ENCODE measurements at places on chromosomes 2 and 18. TPM values are rescaled to one million over a fixed set of nuclear protein-coding genes. Genes with fewer than 3 reads are reported as not detected.
A peak's percentile ranks its signal among the peaks of the same experiment; 100 is the strongest.

GRCh38 chr2:85369500-85369899, 14.9 kb downstream of the ELMOD3 start:
- no peaks in the 10 kb centered on the region for H3K36me3 ChIP-seq
- H3K4me3 ChIP-seq = no peak overlapping the region
- peak overlapping the region; percentile 77 for H3K27ac ChIP-seq
- H3K27me3 ChIP-seq = no peaks in the 10 kb centered on the region
- no peak for DNase-seq
- no peaks in the 10 kb centered on the region for H3K4me1 ChIP-seq

GRCh38 chr18:30094556-30094955, 948.0 kb downstream of the DSC3 start:
- no peak overlapping the region for H3K4me3 ChIP-seq
- no peak for DNase-seq
- no peaks in the 10 kb centered on the region for H3K27me3 ChIP-seq
- H3K4me1 ChIP-seq = no peaks in the 10 kb centered on the region
- no peak overlapping the region for H3K27ac ChIP-seq
- no peaks in the 10 kb centered on the region for H3K36me3 ChIP-seq

GRCh38 chr2:6054161-6054671, 362.0 kb downstream of the SOX11 start:
- H3K27me3 ChIP-seq = no peaks in the 10 kb centered on the region
- H3K4me3 ChIP-seq = no peak overlapping the region
- no peak overlapping the region for H3K27ac ChIP-seq
- H3K36me3 ChIP-seq = no peaks in the 10 kb centered on the region
- no peak for DNase-seq
- H3K4me1 ChIP-seq = no peaks in the 10 kb centered on the region

DNA sequence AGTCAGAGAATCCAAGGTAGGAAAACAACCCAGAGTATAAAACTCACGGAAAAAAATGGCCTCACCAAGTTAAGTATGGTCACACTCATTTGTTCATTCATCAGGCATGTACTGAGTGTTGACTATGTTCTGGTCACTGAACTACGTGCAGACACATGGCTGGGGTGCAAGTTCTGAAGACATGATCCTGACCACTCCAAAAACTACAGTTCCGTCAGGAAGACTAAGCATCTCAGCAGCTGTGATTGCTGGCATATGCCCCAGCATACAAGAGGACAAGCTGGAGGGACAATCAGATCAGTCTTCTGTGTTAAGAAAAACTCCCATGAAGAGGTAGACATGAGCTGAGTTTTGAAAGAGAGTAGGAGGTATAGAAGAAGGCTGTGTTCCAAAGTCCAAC, 72.8 kb downstream of the TCF4 start:
- H3K4me1 ChIP-seq = no peaks in the 10 kb centered on the region
- H3K4me3 ChIP-seq = no peak overlapping the region
- no peak for DNase-seq

GRCh38 chr2:222722327-222722946, 51.0 kb downstream of the MOGAT1 start:
- H3K4me3 ChIP-seq = no peak overlapping the region
- no peaks in the 10 kb centered on the region for H3K4me1 ChIP-seq

DNA sequence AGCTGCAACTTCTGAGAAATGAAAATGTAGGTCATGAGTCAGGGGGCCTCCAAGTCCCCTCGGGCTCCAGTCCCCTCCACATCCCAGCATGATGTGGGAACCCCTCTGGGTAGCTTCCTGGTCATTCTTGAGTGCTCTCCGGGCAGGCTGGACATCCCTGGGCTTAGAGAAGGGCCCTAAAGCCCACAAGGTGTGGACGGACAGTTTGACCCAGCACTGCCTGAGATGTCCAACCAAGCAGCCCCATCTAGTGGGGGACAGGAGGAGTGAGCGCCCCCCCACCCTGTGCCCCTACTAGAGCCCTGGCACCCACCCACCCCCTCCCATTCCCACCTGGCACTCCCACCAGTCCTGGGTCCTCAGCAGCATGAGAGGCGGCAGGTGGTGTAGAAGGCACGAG, 46.0 kb downstream of the CYP27C1 start:
- DNase-seq = no peak

GRCh38 chr2:156017341-156017885, 315.1 kb downstream of the NR4A2 start:
- H3K36me3 ChIP-seq = no peaks in the 10 kb centered on the region
- H3K4me1 ChIP-seq = no peaks in the 10 kb centered on the region
- H3K27me3 ChIP-seq = no peaks in the 10 kb centered on the region
- DNase-seq = no peak
- no peak overlapping the region for H3K4me3 ChIP-seq

- no peak overlapping the region for H3K27ac ChIP-seq
- no peaks in the 10 kb centered on the region for H3K27me3 ChIP-seq
- no peak overlapping the region for H3K4me3 ChIP-seq
Measured at GRCh38 chr2:198106621-198107385, 302.4 kb downstream of the PLCL1 start.

GRCh38 chr2:66217039-66217585, 217.8 kb upstream of the MEIS1 start:
- H3K4me3 ChIP-seq = no peak overlapping the region
- DNase-seq = no peak
- peaks cover 4% of the 10 kb centered on the region for H3K27me3 ChIP-seq

DNA sequence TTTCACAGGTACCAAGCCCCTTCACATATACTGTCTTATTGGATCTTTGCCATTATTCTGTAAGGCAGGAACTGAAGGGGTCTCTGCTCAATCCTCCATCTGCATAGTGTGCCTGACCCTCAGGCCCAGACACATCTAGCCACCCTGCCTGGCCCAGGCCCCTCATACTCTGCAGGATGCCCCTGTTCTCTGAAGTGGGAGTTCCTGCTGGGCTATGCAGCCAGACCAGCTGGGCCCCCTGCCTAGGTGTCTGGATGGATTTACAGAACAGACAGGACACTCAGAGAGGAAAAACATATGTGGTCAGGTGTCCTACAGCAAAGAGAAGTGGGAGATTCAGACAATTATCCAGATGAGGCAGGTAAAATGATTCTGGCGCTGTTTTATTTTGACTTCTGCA, 42.0 kb downstream of the SLC4A5 start:
- no peak overlapping the region for H3K4me3 ChIP-seq
- H3K27ac ChIP-seq = no peak overlapping the region
- no peaks in the 10 kb centered on the region for H3K27me3 ChIP-seq
- H3K4me1 ChIP-seq = no peaks in the 10 kb centered on the region
- no peak for DNase-seq

DNA sequence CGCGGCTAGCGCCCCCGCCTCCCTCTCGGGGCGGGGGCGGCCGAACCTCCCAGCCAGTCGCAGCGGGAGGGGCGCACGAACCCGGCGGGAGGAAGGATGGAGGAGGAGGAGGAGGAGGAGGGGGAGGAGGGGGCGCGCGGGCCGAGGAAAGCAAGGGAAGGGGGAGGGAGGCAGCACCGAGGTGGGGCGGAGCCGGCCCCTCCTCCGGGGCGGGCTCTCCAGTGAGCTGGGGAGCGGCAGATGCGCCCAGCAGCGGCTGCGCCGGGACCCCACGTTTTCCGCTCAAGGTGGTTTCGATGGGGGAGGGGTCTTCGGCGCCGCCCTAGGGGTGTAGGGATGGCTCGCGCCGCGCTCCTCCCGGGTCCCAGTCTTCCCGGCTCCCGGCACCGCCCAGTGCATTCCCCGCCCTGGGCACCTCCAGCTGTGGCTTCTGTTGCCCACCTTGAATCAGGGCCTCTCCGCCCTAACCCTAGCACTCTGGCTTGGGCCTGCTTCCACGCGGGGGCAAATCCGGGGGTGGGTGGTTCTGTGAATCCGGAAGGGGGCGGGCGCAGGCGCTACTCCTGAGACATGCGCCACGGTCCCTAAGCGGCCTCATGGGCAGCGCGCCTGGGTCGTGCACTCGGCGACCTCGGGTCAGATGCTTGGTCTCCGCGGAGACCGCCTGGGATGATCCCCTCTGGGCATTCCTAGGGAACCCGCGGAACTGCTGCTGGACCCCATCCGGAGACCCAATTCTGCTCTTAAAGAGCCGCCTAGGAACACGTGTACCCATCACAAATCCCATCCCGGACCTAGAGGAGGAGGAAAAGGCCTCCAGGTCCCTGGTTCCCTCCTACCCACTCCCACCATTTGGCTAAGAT, at the start of gene FBXO41:
TSS of gene FBXO41 (minus strand) at position 183 of the 863 bp plus-strand sequence. CDS start 14,848 bp downstream, outside the sequence.
- H3K27ac ChIP-seq = no peak within 1 kb of the TSS
- no peaks in the 10 kb centered on the region for H3K4me1 ChIP-seq
- H3K27me3 ChIP-seq = no peaks in the 10 kb centered on the region
- H3K36me3 ChIP-seq = no peaks in the 10 kb centered on the region
- DNase-seq = no peak
- H3K4me3 ChIP-seq = peak within 1 kb of the TSS; percentile 53

The OR6B3 gene
- not detected for total RNA-seq

The AQP12B gene
- total RNA-seq = not detected

The CHST10 gene
- 8.3 TPM for total RNA-seq

The TMEM178A gene
- total RNA-seq = 3.6 TPM

The UGP2 gene
- total RNA-seq = 204 TPM

The MPP4 gene
- total RNA-seq = 0.29 TPM

The RNU2-63P gene
- not detected for total RNA-seq
